ENCODE measurements at places on chromosomes 11 and 22.

- no peak for DNase-seq
Observed at GRCh38 chr22:31477329-31477728, 12.3 kb downstream of the EIF4ENIF1 start.

DNA sequence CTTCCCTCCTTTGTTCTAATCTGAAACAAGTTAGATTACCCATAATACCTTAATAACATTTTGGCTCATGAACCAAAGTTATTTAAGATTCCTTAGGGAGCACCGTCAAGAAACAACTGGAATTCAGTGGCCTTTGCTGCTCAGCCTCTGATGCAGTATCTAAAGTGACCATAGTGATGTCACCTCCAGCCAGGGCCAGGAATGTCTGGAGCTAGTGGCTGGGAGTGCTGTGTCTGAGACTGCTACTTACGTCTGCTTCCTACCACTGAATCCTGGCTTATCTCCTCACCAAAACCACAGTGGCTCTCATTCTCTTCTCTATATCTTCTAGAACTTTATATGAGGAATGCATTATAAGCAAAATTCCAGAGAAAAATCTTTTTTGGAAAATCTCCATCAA is 658.0 kb downstream of the DLG2 start:
- DNase-seq = no peak

- no peak for DNase-seq
Observed at GRCh38 chr11:86537541-86538222, 134.7 kb downstream of the ME3 start.

GRCh38 chr11:13841393-13841792 is 121.1 kb upstream of the SPON1 start:
- DNase-seq = no peak

GRCh38 chr11:15157181-15157580 is 42.5 kb downstream of the INSC start:
- DNase-seq = no peak

- DNase-seq = no peak
Observed at GRCh38 chr11:44006917-44007361, 40.8 kb upstream of the ACCSL start.

DNA sequence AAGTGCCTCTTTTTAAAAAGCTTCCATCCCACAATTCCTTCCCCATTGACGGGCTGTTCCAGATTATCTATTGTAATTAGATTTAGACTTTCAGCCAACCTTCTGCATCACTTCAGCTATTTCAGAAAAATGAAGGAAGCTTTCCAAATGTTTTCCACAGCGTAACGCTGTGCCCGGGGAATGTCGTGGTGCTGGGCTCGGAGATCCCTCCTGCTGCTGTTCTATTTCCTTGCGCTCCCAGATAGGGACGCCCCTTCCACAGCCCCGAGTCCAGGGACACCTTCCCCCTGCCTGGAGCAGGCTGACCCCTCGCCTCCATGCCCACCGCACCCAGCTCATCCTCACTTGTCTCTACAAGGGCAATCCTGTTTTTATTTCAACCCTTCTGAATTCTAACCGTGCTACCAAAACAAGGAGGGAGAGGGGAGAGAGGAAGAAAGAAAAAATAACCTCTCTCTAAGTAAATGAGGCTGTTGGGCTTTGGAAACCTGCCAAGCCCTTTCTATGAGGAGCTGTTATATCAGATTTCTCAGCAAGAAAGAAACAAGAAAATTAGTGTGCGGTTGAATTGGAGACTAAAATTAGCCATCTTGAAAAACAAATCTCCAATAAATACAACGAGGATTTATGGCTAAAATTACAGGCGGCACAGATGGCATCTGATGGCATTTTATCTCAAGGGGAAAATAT is 366.9 kb downstream of the BRD1 start:
- peak; percentile 21 for DNase-seq

GRCh38 chr11:3675971-3676370 is 4.8 kb upstream of the CHRNA10 start:
- no peak for DNase-seq

DNA sequence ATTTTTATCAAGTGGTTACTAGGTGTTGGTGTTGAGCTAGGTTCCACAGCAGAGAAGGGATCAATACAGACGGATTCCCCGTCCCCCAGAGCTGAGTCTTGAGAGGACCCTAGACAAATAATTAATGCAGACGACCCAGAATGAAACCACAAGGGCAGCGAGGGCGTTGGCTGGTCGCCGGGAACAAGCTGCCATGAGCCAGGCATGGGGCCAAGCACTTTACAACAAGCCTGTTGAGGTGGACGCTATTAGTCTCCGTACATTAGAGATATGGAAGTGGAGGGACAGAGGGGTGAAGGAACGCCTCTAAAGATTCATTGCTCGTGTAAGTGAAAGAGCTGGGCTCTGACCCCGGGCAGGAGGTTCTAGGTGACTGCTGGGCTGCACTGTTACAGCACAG is 77.1 kb upstream of the EIF3D start:
- DNase-seq = no peak

Measured in NCI-H1417 (cell line).